Dermis blood vessel endothelial cell (primary cell): ENCODE measurements at places on chromosomes 12 and 14. TPM values are rescaled to one million over a fixed set of nuclear protein-coding genes. Genes with fewer than 3 reads are reported as not detected.
A peak's percentile ranks its signal among the peaks of the same experiment; 100 is the strongest.

GRCh38 chr12:113333877-113334785, 778 bp downstream of the SLC8B1 start:
- peak; percentile 40 for DNase-seq

GRCh38 chr12:80056845-80057244, 42.5 kb upstream of the OTOGL start:
- DNase-seq = peak; percentile 94

- DNase-seq = peak; percentile 91
Measured at GRCh38 chr12:48882315-48882687, 16.6 kb upstream of the RND1 start.

- DNase-seq = no peak
Measured at GRCh38 chr12:70842136-70842535, 78.4 kb downstream of the PTPRR start.

GRCh38 chr12:40775661-40776060, 83.4 kb downstream of the CNTN1 start:
- DNase-seq = no peak

DNA sequence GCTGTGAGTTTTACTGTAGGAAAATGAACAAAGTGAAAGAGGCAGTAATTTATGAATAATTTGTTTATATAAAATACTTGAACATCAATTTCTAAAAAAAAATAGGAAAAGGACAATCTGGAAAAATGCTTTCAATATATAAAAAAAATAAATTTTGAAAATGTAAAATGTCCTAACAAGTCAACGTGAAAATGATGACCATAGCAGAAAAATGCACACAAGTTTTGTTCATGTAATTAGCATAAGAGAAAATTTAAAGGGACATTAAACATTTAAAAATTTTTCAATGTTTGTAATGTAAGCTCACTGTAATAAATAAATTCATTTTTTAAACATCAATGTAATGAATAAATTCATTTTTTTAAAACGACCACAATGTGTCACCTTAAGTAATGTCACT, 214.8 kb upstream of the ATXN7L3B start:
- DNase-seq = no peak

DNA sequence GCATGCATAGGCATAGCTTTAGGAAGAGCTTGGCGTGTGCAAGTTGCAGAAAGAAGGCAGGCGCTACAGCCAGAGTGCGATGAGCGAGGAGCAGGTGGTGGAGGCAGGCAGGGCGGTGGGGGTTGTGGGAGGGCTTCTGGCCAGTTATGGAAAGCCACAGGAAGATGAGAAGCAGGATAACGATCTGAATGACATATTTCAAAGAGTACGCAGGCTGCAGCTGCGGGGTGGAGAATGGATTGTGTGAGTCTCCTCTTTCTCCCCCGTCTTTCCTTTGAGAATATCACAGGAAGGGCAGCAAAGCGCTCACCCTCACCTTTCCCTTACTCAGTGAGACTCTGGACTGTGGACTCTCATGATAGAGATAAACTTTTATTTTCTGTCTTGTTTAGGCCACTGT, 48.7 kb upstream of the PLXNC1 start:
- DNase-seq = peak; percentile 84

DNA sequence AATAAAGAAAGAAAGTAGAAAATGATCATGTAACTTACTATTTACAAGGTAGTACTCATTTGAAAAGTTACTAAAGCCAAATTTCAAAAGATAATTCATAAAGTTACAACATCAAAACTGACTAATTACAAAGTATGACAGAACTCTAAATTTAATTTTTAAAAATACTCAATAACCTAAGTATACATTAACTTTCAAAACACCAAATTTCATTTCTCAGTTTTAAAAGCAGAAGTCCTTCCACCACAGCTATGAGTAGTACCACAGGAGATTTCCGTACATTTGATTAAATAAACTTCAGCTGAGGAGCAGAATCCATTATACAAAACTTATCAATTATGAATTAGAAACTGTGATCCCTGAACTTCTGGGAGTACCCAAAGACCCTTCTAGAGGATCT, 100.8 kb upstream of the BBS10 start:
- no peak for DNase-seq

DNA sequence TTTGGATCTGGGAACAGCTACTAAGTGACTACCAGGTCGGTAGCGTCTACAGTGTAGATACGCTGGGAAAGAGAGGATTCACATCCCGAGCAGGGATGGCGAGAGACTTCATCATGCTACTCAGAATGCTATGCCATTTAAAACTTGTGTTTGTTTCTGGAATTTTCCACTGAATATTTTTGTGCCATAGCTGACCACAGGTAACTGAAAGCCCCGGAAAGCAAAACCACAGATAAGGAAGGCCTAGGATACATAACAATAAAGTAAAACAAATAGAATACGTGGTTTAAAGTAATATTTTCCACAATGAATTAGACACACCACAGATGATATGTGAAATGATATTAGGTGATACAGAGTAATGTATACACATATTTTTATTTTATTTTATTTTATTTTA, 7.9 kb upstream of the HCAR1 start:
- no peak for DNase-seq

GRCh38 chr12:15996254-15996653, 85.1 kb downstream of the DERA start:
- peak; percentile 4 for DNase-seq

FGF23 gene
- not detected in 2 replicates for total RNA-seq

BBOF1 gene
- 1.3 and 2.6 TPM in 2 replicates for total RNA-seq

IFT81 gene
- 8.2 and 10.2 TPM in 2 replicates for total RNA-seq

PLEKHD1 gene
- under 0.01 TPM in 1 of 2 replicates, not detected in the other for total RNA-seq

MFAP5 gene
- total RNA-seq = 0.19 and 0.85 TPM in 2 replicates
